Effector memory CD8-positive, alpha-beta T cell (primary cell): ENCODE measurements at places on chromosomes 7 and 10.
A peak's percentile ranks its signal among the peaks of the same experiment; 100 is the strongest.

DNA sequence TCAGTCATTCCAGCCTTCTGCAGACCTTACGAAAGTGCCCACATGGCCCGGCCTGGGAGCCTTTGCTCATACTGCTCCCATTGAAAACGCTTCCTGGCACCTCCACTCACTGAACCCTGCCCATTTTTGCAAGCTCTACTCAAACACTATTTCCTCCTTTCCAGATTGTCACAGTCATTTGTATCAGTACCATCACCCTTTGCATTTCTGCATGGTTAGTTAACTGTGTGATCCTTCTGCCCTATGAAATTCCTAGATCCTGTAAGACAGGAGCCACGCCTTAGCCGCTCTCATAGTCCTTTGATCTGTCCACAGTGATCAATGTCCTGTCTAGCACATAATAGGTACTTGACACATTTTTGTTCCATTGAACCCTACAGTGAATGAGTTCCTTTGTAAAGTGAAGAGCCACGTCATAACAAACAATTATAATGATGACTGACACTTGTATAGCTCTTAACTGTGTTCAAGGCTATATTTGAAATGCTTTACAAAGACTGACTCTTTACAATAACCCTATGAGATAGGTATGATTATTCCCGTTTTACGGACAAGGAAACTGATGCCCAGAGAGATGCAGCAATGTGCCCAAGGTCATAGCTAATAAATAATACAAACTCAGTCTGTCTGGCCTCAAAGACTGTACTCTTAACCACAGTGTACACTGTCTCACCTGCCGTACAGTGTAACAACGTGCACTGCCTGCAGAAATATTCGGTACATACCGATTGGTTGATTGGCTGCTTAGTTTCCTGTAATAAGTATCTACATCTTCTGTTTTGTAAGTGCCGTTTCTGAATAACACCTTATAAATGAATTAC lies 16.6 kb upstream of the ITIH2 start:
- peaks cover 2% of the 10 kb centered on the region for H3K4me1 ChIP-seq
- H3K36me3 ChIP-seq: no peaks in the 10 kb centered on the region
- H3K27ac ChIP-seq: no peak overlapping the region
- peaks cover 31% of the 10 kb centered on the region for H3K27me3 ChIP-seq
- DNase-seq: no peak

DNA sequence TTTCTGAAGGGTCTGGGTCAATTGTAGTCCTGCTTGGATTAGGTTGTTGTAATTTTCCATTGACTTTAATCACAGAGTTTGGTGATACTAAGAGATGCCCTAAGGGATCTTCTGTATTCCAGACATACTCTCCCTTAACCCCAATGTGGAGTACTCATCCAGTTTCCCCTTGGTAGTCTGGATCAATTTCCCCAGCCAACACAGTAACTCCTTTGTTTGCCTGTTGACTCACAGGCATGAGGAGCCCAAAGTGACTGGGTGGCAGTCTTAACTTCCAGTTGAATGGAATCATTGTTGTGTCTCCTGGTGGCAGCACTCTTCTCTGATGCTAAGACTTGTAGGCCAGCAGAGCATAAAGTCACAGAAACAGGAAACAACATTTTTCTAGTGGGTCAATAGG lies 41.5 kb upstream of the PIK3CG start:
- H3K27me3 ChIP-seq: no peaks in the 10 kb centered on the region
- H3K4me1 ChIP-seq: no peaks in the 10 kb centered on the region
- no peak for DNase-seq
- H3K36me3 ChIP-seq: no peaks in the 10 kb centered on the region

GRCh38 chr7:16770657-16771329 lies 17.2 kb downstream of the TSPAN13 start:
- no peak overlapping the region for H3K27ac ChIP-seq
- peaks cover 13% of the 10 kb centered on the region for H3K27me3 ChIP-seq
- H3K36me3 ChIP-seq: no peaks in the 10 kb centered on the region
- no peak overlapping the region for H3K4me3 ChIP-seq
- H3K4me1 ChIP-seq: no peaks in the 10 kb centered on the region

DNA sequence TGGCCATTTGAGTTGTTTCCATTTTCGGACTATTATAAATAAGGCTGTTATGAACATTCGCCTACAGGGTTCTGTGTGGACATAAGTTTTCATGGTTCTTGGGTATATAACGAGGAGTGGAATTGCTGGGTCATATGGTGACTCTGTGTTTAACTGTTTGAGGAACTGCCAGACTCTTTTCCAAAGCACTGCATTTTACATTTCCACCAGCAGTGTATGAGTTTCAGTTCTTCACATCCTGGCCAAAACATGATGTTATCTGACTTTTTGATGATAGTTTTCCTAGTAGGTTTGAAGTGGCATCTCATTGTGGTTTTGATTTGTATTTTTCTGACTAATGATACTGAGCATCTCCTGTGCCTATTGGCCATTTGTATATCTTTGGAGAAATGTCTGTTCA lies 5.4 kb downstream of the SUV39H2 start:
- peaks cover 5% of the 10 kb centered on the region for H3K36me3 ChIP-seq
- H3K4me3 ChIP-seq: no peak overlapping the region
- peaks cover 6% of the 10 kb centered on the region for H3K4me1 ChIP-seq
- no peaks in the 10 kb centered on the region for H3K27me3 ChIP-seq
- DNase-seq: no peak

GRCh38 chr10:26861205-26861998 lies 644 bp upstream of the ABI1 start:
- peaks cover 26% of the 10 kb centered on the region for H3K4me1 ChIP-seq
- peaks cover 18% of the 10 kb centered on the region for H3K36me3 ChIP-seq
- H3K27me3 ChIP-seq: peaks cover 13% of the 10 kb centered on the region
- peak overlapping the region; percentile 98 for H3K4me3 ChIP-seq

DNA sequence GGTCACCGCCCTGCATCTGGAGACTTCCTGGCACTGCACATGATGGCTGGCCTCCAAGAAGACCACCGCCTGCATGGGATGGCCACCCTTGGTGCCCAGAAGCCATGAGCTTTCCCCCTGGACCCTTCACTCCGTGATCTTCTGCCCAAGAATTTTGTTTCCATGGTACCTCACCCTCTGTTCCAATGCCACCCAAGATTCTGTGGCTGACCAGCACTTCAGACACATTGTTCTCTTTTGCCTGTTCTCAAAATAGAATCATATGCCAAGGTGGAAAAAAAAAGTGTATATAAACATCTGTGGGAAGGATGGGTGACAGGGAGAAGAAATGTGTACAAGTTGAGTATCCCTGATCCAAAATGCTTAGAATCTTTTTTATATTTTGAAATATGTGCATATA lies 12.1 kb downstream of the HTR7 start:
- H3K4me3 ChIP-seq: no peak overlapping the region
- no peak overlapping the region for H3K27ac ChIP-seq
- DNase-seq: no peak
- H3K4me1 ChIP-seq: no peaks in the 10 kb centered on the region

DNA sequence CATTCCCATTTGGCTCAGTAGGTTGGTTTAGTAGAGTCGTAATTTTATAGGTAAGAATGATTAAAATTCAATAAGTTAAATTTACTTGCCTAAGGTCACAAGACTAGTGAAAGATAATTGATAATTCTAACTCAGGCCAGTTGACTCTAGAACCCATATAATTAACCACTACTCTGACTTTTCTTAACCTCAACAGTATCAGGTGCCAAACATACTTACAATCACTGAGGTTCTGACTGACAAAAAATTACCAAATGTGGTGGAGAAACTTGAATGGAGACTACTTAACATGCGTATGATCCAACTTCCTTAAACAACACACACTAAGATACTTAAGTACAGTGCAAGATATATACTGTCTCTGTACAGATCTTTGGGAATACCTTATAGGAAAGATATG lies 667.3 kb upstream of the SORCS1 start:
- no peak overlapping the region for H3K4me3 ChIP-seq
- no peak overlapping the region for H3K27ac ChIP-seq
- no peaks in the 10 kb centered on the region for H3K36me3 ChIP-seq
- no peak for DNase-seq
